ENCODE measurements at places on chromosomes 7 and 10.

GRCh38 chr7:47520406-47520805 lies 61.5 kb downstream of the TNS3 start:
- DNase-seq = no peak

GRCh38 chr10:28853195-28853594 lies 175.9 kb downstream of the BAMBI start:
- no peak for DNase-seq

DNA sequence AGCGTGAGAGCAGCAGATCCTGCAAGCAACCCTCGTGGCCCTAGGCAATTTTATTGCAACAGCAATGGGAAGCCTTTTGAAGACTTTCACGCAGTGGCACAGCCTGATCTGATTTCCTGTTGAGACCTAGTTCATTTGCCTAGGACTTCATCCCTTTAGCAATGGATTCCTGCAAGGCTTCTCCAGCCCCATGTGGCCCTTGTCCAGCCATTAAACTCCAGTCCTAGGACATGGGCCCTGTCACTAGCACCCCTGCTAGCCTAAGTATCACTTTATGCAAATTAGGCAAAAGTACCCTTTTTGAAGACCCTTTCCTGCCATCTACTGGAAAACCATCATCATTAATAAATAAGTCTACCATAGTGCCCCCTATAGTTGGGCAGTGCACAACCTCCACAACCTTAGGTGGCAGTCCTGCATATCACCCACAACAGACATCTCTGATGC lies 379.4 kb downstream of the GALNT17 start:
- DNase-seq = no peak

DNA sequence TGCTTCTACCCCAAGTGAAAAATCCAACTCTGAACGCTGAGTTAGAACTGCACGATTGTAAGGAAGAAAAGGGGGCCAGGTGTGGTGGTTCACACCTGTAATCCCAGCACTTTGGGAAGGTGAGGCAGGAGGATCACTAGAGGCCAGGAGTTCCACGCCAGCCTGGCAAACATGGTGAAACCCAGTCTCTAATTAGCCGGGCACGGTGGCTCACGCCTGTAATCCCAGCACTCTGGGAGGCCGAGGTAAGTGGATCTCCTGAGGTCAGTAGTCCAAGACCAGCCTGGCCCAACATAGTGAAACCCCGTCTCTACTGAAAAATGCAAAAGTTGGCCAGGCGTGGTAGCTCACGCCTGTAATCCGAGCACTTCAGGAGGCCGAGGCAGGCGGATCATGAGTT lies 9.0 kb downstream of the GUSB start:
- DNase-seq = no peak

- no peak for DNase-seq
Measured at GRCh38 chr7:33639552-33640197, 265.7 kb upstream of the BMPER start.

DNA sequence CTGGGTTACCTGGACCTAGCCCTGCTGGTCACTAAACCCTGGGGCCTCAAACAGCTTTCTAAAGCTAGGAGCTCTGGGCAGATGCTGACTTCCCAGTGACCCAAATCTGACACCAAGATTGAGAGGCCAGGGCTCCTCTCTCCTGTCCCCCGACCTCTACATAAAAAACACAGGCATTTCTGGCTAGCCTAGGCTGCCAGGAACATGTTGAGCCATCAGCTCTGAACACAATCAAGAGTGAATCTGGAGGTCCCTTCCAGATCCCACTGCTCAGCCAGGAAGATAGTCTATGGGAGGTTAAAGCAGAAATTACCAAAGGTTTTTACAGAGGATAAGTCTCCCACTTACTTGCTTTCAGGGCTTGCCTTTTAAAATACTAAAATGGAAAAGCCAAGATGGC lies 22.1 kb upstream of the PDE1C start:
- no peak for DNase-seq

- DNase-seq = no peak
Measured at GRCh38 chr7:158266426-158266816, 321.2 kb downstream of the PTPRN2 start.

DNA sequence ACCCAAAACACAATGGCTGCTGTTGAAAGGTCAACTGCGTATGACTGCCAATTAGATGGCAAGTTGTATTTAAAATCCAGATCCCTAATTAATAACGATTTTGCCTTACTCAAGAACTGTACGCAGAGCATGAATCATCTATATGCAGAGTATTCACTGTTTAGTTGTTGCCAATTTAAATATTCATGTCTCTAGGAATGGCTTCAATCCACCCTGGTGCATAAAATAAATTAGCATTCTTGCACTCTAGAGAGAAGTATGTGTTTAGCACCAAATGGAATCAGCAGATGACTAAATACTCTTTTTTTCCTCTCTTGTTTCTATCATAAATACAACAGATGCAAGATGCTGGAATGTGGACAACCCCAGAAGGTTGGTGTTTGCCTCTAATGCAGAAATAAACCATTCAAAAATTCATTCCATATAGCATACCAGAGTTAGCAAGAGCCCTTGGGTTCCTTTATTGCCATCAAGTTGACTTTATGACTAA lies 320.3 kb downstream of the LRRTM3 start:
- DNase-seq = no peak

- DNase-seq = no peak
Measured at GRCh38 chr7:135213831-135214230, 2.5 kb upstream of the WDR91 start.

- DNase-seq = no peak
Measured at GRCh38 chr10:102322914-102323313, 72.6 kb upstream of the NFKB2 start.

- DNase-seq = no peak
Measured at GRCh38 chr10:74786126-74786525, 40.3 kb upstream of the KAT6B start.

- no peak for DNase-seq
Measured at GRCh38 chr10:126651467-126651866, 19.0 kb downstream of the C10orf90 start.

DNA sequence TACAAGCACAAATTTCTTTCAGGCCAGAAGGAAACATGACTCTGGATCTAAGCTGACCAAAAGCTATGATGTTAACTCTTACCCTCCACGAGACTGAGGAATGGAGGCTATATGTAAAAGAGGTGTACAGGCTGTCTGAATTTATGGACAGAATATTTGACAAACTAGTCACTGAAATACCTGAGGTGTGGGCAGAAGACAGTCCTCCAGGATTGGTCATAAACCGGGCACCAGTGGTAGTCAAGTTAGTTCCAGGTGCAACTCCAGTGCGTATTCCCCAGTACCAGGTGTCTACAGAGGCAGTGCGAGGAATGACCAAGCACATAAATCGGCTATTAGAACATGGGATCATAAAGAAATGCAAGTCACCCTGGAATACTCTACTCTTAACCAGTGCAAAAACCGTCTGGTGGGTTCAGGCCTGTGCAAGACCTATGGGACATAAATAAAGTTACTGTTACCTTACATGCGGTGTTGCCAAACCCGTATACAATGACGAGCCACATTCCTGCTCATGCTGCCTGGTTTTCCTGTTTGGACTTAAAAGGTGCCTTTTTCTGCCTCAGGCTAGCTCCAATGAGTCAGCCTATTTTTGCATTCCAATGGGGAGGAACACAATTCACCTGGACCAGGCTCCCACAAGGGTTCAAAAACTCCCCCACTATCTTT lies 6.7 kb upstream of the CYREN start:
- no peak for DNase-seq

DNA sequence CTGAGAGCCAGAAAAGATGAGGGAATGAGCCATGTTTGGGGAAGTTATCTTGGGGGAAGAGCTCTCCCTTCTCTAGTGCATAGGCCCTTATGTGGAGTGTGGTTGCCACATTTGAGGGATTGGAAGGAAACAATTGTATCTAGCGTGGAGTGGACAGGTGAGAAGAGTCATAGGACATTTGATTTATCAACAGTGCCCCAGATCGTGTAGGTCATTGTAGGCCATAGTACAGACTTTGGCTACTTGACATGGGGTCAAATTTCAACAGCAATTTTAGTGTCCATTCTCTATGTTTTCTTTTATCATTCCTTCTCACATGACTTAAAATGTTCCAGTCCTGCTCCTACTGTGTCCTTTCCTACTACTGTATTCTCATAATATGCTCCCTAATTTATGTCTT lies 1182.8 kb downstream of the SORCS1 start:
- no peak for DNase-seq

- DNase-seq = no peak
Measured at GRCh38 chr7:38034062-38034908, 113.8 kb downstream of the EPDR1 start.

DNA sequence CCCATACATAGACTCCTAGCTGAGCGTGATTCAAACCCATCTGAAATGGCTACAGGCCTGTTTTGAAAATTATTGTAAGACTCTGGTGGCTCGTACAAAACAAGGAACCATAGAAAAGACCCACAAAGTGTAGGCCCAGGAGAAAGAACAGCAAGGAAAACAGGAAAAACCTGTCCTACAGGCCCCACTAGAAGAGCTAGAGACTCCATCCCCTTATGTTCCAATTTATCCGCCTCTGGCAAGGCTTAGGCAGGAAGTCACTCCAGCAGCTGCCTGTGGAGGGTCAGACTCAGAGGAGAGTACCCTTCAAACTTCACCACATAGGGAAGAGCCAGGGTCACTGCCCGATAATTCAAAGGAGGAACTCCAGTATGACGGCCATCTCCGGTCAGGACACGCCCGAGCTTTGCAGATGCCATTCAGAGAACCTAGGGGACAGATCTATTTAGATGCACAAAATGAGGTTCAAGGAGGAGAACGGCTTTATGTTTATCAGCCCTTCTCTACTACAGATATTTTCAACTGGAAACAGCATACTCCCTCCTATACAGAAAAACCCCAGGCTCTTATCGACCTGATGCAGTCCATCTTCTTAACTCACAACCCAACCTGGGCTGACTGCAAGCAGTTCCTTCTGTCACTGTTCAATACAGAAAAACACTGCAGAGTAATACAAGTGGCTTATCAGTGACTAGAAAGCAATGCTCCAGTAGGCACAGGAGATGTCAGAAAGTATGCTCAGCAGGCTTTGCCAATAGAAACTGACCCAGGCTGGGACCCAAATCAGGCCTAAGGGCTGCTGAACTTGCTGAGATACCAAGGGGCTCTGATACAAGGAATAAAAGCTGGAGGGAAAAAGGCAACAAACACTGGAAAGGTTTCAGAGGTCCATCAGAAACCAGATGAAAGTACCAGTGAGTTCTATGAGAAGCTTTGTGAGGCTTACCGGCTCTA lies 8.6 kb upstream of the ZNF33B start:
- no peak for DNase-seq

- DNase-seq = no peak
Measured at GRCh38 chr7:85750454-85750949, 563.6 kb upstream of the SEMA3D start.

DNA sequence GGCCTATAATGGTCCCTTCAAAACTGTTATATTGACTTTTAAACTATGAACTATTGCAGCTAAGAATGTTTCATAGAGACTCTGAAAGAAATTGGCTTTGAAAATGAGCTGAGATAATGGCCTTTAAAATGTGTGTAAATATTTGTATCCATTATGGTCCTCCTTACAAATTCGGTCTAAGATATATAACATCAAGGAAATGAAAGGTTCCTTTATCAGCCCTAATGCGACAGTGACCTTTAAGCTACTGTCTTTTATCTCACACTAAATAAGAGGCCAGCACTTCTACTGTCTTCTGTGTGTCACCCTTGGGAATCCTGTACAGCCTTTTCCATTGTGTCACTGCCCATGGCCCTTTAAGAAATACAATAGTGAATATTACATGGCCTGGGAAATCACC lies 19.5 kb downstream of the COL28A1 start:
- DNase-seq = peak; percentile 61

DNA sequence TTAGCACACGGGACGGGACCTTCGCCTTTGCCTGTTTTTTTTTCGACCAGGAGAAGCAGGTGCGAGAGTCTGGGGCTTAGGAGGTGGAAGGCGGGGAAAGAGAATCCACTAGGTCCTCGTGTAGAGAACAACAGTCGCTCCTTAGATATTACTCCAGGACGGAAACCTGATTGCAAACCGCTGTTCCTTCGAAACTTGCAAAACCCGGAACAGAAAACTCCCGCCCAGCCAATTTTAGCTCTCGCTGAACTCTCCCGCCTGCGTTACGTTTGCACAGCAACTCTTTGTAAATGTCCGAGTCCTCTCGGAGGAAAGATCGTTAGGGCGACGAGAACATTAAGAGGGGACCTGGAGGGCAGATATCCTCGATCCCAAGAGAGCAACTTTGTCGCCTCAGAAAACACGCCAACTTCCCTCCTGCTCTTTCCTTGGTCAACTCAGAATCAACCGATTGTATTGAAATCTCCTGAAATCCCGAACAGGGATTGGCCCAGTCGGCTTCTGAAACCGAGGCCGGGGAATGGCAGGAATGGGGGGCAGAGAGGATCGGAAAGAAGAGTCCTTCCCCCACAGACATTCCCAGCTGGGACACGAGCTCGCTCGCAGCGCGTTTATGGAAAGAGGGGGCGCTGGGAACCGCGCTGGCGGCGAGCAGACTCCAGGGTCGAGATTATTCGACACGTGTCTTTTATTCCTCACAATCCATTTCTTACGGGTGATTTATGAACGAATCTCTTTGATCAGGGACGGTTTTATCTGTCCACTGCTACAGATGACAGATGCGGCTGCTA lies 9.9 kb downstream of the TWIST1 start:
- no peak for DNase-seq

DNA sequence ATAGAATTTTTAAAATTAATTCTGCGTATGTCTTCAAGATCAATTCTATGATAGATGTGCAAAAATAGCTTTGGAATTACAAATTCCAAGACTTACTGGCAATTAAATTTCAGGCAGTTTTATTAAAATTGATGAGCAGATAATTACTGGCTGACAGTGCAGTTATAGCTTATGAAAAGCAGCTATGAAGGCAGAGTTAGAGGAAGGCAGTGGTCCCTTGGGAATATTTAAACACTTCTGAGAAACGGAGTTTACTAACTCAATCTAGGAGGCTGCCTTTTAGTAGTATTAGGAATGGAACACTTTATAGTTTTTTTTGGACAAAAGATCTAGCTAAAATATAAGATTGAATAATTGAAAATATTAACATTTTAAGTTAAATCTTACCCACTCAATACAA lies 70.8 kb downstream of the CFTR start:
- no peak for DNase-seq

DNA sequence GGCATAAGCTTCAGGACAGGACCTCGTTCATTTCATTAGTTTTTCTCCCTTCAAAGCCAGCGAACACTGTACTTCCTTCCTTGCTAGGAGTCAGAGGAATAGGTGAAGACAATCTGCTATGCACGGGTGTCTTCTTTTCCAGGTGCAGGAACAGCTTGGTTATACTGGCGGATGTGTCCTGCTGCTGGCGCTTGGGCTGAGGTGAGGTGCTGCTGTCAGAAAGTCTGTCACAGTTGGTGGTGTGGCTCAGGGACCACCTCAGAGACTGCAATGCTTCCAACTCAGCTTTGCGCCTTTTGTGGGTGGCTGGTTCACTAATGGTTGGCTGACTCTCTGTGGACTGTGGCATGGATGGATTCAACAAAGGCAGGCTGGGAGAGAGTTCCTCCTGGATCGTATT lies 58.3 kb upstream of the UBN2 start:
- DNase-seq = no peak

GRCh38 chr7:37732888-37733287 lies 49.3 kb downstream of the GPR141 start:
- DNase-seq = no peak

GRCh38 chr10:24579448-24579847 lies 144.2 kb downstream of the ARHGAP21 start:
- no peak for DNase-seq
